ENCODE measurements at places on chromosomes 7 and 10. TPM values are rescaled to one million over a fixed set of nuclear protein-coding genes. Genes with fewer than 3 reads are reported as not detected.

DNA sequence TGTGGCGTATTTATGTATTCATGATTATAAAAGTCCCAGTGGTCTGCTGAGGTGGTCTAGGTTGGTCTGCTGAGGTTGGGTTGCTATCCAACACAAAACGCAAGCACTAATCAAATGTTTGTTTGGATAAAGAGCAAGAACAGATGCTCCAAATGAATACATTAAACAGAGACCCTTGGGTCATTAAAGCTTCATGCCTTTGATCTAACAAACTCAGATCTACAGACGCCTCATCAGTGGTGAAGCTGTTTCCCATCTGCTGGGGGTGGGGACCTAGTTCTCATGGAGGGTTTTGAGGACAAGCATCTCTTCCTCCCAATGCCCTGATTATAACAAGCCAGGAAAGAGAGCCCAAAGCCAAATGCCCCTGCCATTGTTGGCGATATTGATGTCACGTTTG is 786.7 kb downstream of the NRG3 start:
- DNase-seq = no peak
- H3K4me3 ChIP-seq = no peak overlapping the region
- H3K27me3 ChIP-seq = no peaks in the 10 kb centered on the region
- H3K36me3 ChIP-seq = no peaks in the 10 kb centered on the region

The SLC26A4 gene
- 0.41 TPM for total RNA-seq

DNA sequence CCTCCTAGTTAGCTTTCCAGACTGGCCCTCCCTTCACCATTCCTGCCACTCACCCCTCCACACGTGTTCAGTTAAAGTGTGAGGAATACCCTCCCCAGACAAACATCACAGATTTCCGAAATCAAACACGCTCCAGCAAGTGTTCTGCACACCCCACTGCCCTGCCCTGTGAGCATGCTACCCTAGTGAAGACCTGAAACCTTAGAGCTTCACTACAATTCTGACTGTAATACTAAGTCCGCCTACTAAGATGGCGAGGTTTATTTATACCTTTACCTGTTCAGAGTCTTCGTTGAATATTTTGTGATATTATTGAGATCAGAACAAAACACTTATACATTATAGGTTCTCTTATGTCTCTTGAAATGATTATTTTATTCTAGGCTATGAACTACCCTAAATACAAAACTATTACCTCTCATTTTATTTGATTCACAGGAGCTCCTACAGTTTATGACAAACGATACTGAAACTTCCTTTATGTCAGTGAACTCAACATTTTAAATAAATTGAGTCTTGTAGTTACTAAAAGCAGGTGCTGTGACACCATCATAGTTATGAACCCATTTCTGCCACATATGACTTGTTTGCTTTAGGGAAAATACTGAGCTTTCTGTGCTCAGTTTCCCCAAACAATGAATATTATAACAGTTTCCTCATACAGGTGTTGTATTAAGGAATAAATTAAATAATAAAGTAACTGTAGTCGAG is 8.6 kb downstream of the SCIN start:
- no peaks in the 10 kb centered on the region for H3K4me1 ChIP-seq
- no peaks in the 10 kb centered on the region for H3K27me3 ChIP-seq

DNA sequence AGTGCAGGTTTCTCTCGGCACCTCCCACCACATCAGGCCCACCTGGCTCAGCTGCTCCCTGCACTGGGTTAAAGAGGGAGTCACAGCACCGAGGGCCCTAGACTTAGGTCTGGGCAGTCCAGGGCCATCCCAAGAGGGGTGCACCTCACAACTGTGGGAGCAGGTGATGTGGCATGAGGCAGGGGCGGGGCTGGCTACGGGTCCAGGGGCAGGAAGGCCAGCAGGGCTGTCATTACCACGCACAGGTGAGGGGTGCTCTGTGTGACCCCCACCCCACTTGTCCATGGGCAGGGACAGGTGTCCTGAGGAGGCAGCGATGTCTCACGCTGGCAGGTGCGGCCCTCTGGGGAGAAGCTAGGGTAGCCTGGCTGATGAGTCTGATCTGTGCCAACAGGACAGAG is 40.5 kb upstream of the DPYSL4 start:
- no peak overlapping the region for H3K4me3 ChIP-seq
- H3K36me3 ChIP-seq = no peaks in the 10 kb centered on the region
- no peak overlapping the region for H3K27ac ChIP-seq
- no peak for DNase-seq
- H3K27me3 ChIP-seq = peaks cover 18% of the 10 kb centered on the region
- peaks cover 10% of the 10 kb centered on the region for H3K4me1 ChIP-seq

The TECTB gene
- total RNA-seq = not detected

DNA sequence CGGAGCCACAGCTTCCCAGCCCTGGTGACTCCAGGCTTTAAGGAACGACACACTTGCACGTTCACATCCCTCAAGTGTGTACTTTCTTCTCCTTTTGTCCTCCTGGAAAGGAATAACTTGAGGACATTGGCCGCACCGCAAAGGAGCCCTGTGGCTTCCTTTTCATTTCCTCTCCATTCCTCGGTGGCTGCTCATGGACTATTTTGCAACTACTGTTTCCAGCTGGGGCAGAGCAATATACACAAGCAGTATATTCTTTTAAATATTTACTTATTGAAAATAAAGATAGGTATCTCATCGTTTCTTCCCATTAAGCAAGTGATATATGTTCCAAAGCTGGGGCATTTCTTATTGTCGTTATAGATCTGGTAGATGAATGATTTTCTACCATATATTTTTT is 97.2 kb upstream of the LYZL1 start:
- no peaks in the 10 kb centered on the region for H3K36me3 ChIP-seq
- H3K4me3 ChIP-seq = no peak overlapping the region
- no peaks in the 10 kb centered on the region for H3K4me1 ChIP-seq
- H3K27ac ChIP-seq = no peak overlapping the region
- H3K27me3 ChIP-seq = no peaks in the 10 kb centered on the region
- no peak for DNase-seq

The ANTXRL gene
- not detected for total RNA-seq

The EPDR1 gene
- total RNA-seq = 74.4 TPM

DNA sequence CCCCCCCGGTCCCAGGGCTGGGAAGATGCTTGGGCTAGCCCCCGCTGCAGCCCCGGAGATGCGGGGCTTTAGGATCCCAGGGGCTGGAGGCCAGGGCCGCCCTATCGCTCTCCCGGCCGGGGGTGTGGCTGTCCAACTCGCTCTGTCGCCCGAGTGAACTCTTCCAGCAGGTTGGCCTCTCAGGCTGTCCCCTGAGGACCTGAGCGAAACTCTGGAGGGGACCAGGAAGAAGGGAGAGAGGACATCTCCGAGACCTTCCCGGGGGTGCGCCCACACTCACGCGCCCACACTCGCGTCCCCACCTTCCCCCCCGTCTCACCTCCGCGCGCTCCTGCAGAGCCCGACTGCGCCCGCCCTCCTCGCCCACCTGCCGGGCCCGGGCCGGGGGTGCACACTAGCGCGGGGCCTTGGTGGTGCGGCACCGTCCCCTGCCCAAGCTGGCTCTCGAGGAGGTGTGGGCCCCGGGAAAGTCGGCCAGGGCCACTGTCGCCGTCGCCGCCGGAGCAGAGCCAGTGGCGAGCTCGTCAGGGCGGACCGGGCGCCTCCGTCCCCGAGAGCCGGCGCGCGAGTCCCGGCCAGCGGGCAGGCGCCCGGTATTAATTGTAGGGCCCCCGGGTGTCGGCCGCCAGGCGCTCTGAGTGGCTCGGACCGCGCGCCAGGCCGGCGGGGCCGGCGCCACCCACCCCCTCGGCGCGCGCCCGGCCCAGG is 101.7 kb upstream of the SVIL start:
- H3K4me3 ChIP-seq = peak overlapping the region; percentile 90
- H3K27me3 ChIP-seq = no peaks in the 10 kb centered on the region
- peak; percentile 63 for DNase-seq
- H3K4me1 ChIP-seq = peaks cover 46% of the 10 kb centered on the region
- H3K27ac ChIP-seq = peak overlapping the region; percentile 96

GRCh38 chr10:66321723-66322665 is 603.8 kb upstream of the LRRTM3 start:
- H3K36me3 ChIP-seq = no peaks in the 10 kb centered on the region
- peak overlapping the region; percentile 51 for H3K27ac ChIP-seq
- peaks cover 13% of the 10 kb centered on the region for H3K4me1 ChIP-seq
- H3K27me3 ChIP-seq = no peaks in the 10 kb centered on the region
- no peak overlapping the region for H3K4me3 ChIP-seq

- DNase-seq = no peak
- no peaks in the 10 kb centered on the region for H3K27me3 ChIP-seq
- H3K4me3 ChIP-seq = no peak overlapping the region
- no peaks in the 10 kb centered on the region for H3K36me3 ChIP-seq
- no peak overlapping the region for H3K27ac ChIP-seq
- peaks cover 29% of the 10 kb centered on the region for H3K4me1 ChIP-seq
Observed at GRCh38 chr7:132390705-132391104, 185.6 kb downstream of the PLXNA4 start.

DNA sequence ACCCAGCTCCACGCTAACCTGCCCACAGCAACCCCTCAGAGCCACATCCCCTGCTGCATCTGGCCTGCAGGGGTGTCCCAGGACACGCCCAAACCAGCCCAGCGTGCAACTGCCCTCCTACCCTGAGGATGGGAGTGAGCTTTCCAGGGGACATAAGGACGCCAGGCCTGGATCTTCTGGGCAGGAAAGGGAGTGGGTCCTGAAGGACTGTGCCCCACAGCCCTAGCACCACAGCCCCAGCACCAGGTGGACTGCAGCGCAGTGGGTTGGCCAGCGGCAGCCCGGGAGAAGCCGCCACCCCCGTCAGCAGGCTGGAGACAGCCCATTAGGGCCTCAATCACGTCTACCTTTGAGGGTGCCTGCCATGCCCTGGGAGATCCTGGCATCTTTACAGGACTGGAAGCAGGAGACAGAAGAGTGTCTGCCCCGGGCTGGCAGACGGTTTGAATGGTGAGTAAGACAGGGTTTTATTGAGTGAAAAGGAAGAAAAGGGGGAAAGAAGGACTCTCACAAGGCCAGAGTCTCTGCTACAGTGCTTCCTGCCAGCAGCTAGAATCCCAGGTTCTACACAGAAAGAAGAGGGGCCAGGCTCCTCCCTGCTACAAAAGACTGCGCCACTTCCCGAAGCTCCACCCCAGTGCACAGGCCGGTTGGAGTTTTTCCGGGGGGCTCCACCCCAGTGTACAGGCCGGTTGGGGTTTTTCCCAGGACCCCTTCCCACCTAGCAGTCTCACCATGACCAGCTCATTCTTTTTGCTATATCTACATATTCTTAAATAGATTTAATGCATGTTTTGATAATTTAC is 69.8 kb upstream of the KCTD7 start:
- H3K27me3 ChIP-seq = no peaks in the 10 kb centered on the region
- peaks cover 31% of the 10 kb centered on the region for H3K36me3 ChIP-seq
- H3K27ac ChIP-seq = no peak overlapping the region
- DNase-seq = no peak
- peaks cover 10% of the 10 kb centered on the region for H3K4me1 ChIP-seq

Measured in left ventricle myocardium inferior (tissue), 1 donor.